ELR (cell line): ENCODE measurements at places on chromosomes 2 and 18.

- DNase-seq = peak; percentile 74
Observed at GRCh38 chr2:184598316-184599053, at the start of gene ZNF804A. Gene ZNF804A, plus strand, starts transcription at chr2:184598529. Its CDS starts 431 bp downstream, at chr2:184598960.

DNA sequence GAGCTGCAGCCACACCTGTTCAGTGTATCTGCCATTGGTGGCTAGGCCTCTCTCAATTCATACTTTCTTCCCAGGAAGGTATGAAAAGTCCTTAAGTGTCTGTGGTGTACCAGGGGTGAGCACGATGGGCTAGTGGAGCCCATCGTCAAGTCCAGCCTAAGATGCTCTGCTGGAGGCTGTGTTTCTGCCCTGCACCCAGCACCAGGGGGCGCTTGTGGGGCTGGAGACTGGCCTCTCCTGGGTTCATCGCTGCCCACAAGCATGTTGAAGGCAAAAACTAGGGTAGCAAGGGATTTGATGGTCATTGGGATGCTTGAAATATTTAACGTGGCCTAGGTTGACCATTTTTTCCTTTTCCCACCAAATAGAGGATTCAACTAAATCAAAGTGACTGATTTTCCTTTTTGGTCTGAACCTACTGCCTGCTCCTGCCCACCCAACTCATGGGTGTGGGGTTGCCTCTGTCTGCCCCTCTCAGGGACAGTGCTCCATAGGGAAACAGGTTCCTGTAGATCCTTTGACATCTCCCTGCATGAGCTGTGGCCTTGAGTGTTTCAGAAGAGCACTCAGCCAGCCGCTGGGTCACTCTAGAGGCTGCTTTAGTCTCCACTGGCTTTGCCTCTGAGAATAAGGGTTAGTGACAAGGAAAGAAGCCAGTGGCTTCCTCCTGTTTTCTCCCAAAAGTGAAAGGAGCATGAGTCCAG, 59.0 kb downstream of the TPGS2 start:
- DNase-seq = peak; percentile 8

DNA sequence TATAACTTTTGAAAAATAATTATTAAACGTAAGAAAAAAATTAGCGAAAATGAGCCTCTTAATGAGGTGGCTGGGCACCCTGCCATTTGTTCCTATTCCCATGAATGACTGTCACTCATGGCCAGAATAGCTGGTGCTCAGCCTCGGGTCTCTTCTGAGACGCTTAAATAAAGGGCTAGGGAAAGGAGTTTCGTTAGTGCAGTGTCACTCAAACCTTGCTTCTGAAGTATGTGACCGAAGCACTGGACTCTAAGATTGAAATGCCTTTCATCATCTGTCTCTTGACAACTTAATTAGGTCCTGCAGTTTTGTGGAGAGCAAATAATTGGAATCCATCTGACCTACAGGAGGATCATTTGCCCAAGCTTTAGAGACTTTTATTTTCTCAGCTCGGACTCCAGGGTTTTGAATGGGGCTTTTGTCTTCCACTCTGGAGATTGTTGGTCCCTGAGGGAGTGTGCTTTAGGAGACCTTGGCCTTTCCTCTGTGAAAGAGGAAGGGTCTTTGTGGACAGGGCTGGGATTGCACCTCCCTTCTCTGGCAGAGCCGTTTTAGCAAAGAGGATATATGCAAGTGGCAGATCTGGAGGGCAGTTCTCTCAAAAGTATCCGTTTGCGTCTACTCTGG, 42.3 kb upstream of the FHOD3 start:
- no peak for DNase-seq

- DNase-seq = peak; percentile 22
Observed at GRCh38 chr18:48200631-48201336, 208.4 kb downstream of the ZBTB7C start.

DNA sequence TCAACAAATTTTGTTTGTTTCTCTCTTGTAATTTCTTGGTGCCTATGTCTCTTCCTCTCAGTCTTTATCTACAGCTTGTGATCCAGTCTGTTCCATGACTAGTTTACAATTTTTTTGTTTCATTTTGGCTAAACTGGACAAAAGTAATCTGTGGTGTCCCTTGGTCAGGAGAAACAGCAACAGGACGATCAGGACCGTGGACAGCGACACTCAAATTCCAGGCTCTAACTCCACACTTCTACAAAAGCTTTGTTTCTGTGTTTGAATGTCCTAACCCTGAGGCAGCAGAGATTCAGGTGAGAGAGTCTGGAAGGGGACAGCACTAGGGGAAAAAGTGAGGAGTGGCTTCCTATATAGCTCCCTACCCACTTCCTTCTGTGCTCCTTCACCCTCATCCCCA, 593.3 kb upstream of the FANCL start:
- peak; percentile 8 for DNase-seq

- no peak for DNase-seq
Observed at GRCh38 chr2:109423556-109424359, 190.0 kb downstream of the SEPTIN10 start.

GRCh38 chr2:182482511-182482910, 55.7 kb upstream of the PDE1A start:
- DNase-seq = no peak

DNA sequence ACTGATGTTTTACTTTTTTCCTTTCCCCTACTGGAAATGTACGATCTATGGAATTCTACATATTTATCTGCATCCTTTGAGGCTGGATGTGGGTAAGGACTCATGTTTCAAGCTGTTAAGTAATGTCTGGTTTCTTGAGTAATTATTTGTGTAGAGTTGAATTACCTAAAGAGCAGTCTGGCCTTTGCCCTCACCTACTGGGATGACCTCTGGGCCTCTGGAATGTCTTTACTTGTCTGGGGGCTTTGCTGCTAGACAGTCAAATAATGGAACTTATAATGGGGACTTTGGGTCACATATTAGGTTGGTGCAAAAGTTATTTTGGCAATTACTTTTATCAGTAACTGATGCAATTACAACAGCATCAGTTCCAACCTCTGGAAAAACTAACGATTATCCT, 244.7 kb downstream of the CCDC178 start:
- no peak for DNase-seq

DNA sequence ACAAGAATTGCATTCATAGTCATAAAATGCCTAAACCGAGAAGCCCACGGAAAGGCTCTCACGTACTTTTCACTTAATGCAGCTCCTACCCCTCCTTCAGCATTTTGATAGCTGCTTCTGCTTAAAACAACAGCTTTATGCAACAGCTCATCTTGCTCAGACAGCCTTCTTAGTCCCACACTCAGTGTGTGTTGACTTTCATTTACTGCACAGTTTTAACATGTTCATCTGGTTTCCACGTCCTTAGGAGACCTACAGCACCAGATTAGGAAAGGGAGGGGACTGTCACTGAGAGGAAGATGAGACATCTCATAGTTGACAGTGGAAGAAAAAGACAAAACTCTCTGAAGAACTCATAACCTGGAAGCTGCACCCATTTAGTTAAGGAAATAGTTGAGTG, 435.4 kb downstream of the SETBP1 start:
- no peak for DNase-seq

- DNase-seq = no peak
Observed at GRCh38 chr18:551404-552061, 28.6 kb upstream of the CETN1 start.

DNA sequence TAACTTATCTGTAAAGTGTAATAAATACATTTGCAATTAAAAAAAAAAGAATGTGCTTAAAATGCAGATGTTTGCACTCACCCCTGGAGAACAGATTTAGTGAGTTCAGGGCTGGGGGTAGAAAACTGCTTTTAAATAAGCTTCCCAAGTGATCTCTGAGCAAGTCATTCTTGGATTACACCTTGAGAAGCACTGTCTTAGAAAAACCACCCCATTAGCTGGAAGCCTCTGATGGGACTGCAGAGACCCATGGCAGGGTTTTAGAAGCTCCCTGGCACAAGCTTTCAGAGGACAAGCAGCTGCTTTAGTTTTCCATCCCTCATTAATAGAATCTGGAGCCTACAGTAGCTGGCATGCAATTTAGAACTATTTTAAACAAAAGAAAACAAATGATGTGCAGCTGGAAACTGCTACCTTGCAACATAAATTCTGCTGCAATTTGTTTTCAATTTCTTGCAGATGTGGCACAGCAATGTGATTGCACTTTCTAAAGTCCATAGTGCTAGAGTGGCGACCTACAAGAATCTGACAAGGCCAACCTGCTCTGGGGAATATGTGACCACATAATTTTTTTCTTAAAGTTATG, 141.5 kb downstream of the CDC42EP3 start:
- no peak for DNase-seq

- DNase-seq = peak; percentile 24
Observed at GRCh38 chr2:142180820-142181533, 50.2 kb upstream of the LRP1B start.

DNA sequence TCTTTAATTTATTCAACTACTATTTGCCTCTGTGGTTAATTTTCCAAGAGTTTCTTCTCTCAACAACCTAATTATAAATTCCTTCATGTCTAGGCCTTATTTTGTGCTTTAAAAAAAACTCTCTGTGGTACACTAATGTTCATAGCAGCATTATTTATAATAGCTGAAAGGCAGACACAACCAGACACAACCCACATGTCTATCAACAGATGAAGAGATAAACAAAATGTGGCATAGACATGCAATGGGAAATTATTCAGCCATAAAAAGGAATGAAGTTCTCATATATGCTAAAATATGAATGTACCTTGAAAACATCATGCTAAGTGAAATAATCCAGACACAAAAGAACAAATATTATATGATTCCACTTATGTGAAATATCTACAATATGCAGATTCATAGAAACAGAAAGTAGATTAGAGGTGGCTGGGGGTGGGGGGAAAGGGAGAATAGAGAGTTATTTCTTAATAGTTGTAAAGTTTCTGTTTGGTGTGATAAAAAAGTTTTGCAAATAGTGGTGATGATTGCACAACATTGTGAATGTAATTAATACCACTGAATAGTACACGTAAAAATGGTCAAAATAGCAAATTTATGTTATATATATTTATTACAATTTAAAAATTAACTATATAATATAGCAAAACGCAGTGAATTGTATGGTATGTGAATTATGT, 28.1 kb upstream of the RASGRP3 start:
- no peak for DNase-seq
